ENCODE measurements at places on chromosomes 16 and 17.

DNA sequence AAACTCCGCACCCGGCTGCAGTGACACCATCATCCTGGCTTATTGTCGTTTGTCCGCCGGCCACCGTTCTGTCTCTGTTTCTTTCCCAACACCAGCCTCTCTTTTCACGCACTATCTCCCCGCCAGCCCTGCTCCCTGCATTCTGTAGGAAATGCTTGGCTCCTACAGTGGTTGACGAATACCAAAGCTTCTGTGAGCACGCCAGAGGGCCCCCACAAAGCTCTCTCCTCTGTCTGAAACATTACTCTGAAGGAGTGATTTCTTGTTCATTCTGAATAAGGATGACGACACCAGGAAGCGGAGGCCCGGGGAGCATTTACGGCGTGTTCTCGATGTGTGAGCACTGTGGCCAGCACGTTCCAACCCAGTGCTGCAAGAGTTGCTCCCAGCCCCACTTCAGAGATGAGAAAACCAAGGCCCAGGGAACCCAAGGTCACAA, 58.8 kb downstream of the ADCY9 start:
- DNase-seq: peak; percentile 69

DNA sequence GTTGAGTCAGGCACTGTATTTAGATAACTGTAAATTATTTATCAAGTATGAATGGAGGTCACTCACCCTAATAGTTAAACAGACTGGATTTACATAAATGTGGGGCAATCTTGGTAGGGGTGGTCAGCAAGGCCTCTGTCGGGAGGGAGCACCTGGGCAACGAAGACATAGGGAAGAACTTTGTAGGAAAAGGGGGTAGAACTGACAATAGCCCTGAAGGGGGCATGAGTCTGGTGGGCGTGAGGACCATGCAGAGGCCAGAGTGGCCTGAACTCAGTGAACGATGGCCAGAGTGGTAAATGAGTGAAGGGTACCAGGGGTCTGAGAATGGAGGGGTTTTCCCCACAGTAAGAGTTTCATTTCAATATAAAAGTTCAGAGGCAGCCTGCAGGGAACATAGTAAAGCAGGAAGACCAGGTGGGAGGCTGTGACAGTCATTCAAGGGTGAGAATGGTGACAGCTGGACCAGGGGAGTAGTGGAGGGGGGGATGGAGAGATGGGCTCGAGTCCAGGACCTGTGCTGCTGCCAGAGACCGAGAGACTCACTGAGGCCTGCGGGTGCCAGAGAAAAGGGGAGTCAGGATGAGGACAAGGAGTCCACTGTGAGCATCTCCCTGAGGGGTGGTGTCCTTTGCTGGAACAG, 2.9 kb downstream of the C17orf67 start:
- DNase-seq: no peak

GRCh38 chr16:11046382-11046931, 102.1 kb downstream of the CLEC16A start:
- DNase-seq: no peak

DNA sequence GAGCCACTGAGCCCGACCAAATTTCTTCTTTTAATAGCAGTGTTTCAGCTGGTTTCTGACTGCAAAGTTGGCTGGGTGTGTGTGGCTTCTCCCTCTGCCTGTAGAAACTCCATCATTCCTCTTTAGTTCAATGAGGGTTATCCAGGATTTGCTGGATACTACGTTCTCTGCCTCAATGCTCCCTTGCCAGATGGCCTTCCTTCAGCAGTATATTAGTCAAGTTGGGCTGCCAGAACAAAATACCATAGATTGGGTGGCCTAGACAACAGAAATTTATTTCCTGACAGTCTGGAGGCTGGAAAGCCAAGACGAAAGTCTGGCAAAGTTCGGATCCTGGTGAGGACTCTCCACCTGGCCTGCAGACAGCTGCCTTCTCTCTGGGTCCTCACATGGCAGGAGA, 103.7 kb downstream of the NOG start:
- DNase-seq: no peak

GRCh38 chr16:68987734-68988457, 117.6 kb upstream of the HAS3 start:
- DNase-seq: no peak

- DNase-seq: no peak
Measured at GRCh38 chr17:63929860-63930766, 2.0 kb downstream of the CD79B start.

- DNase-seq: no peak
Measured at GRCh38 chr16:70754851-70755600, 45.9 kb downstream of the VAC14 start.

DNA sequence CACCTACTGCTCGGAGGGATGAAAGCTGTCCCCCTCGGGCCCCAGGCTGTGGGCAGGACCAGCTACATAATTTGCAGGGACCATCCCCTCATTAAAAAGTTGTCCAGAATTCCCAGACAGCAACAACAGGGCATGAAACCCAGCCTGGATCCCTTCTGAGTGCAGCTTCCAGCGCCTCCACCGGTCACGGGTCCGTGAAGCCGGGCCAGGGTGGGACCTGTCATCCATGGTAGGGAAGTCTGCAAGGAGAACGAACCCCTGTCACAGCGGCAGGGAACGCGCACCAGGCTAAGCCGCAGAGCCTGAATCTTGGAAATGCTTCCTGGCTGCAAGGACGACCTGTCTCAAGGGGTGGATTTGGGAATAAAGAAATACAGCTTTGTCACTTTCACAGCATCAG, 214.2 kb downstream of the RBFOX3 start:
- DNase-seq: no peak

DNA sequence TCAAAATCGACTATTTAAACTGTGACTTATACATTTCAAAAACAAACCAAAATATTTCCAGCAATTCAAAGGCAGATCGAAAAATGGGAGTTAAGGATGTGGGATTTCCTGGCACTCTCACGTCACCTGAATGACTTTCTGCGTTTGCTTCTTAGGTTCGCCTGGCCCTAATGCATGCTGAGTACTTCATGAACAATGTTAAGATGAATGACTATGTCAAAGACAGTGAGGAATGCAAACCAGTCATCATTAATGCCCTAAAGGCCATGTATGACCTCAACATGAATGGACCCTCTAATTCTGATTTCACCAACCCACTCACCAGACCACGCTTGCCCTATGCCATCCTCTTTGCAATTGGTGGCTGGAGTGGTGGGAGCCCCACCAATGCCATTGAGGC, 7.3 kb downstream of the KLHL10 start:
- DNase-seq: peak; percentile 39

GRCh38 chr17:65783845-65784334, 222.4 kb upstream of the AXIN2 start:
- peak; percentile 87 for DNase-seq

DNA sequence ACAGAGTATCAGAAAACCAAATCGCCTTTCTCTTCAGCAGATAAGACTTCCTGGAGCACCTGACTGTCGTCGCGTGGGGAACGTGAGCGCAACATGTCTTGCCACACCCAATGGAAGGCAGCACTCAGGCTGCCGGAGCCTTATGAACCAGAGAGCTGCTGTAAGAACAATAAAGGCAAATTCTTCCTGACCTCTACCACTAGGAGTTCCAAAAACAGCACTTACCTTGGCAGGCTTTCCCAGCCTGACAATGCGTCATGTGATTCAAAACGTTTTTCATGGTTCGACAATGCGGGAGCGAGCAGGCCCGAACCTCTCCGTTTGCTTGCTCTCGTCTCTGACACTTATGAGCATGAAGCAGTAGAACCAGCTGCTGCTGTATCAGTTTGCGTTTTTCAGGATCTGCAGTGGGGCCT, 75.8 kb upstream of the TRAP1 start:
- no peak for DNase-seq
